ENCODE measurements at places on chromosomes 2 and 18.
A peak's percentile ranks its signal among the peaks of the same experiment; 100 is the strongest.

DNA sequence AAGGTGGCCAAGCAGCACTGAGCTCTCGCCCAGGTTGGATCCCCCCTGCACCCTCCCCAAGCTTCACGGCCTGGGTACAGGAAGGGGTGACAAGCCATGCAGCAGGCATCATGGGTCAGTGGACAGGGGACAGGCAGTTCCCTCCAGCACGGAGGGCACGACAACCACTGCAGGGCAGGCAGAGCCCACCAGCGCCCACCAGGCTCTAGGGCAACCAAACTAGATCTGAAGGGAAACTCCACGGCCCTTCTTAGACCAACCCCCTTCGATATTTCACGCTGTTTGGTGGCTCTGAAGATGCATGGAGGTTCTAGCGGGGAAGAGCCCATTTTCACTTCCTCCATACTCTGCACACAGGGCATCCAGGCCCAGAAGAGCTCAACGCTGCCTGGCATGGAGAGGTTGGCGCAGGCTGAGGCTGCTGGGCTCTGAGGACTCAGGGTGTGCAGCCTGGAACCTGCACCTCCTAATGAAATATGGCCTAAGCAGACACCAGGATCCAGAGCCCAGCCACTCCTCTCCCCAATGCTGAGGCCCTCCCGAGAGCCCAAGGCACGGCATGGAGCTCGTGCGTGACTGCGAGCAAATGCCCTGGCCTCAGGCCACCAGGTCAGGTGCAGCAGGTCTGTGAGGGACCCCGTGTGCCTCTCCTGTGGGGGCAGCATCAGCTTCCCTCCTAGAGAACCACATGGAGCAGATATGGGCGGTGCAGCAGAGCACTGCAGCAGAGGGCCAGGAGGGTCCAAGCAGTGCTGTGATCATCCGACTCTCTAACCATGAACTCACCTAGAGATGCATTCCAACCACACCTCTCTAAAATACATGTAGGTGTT, 8.7 kb upstream of the MTERF4 start:
- DNase-seq = no peak

DNA sequence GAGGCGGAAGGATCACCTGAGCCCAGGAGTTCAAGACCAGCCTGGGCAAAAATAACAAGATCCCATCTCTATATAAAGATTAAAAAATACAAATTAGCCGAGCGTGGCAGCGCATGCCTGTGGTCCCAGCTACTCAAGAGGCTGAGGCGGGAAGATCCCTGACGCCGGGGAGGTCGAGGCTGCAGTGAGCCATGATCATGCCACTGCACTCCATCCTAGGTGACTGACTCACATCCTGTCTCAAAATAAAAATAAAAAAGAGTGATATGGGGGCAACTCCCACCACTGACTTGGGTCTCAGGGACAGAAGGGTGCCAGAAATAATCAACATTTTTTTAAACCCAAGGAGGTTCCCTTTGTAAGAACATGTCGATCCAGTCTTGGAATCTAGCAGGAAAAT, 37.6 kb downstream of the ZNF516 start:
- DNase-seq = no peak

DNA sequence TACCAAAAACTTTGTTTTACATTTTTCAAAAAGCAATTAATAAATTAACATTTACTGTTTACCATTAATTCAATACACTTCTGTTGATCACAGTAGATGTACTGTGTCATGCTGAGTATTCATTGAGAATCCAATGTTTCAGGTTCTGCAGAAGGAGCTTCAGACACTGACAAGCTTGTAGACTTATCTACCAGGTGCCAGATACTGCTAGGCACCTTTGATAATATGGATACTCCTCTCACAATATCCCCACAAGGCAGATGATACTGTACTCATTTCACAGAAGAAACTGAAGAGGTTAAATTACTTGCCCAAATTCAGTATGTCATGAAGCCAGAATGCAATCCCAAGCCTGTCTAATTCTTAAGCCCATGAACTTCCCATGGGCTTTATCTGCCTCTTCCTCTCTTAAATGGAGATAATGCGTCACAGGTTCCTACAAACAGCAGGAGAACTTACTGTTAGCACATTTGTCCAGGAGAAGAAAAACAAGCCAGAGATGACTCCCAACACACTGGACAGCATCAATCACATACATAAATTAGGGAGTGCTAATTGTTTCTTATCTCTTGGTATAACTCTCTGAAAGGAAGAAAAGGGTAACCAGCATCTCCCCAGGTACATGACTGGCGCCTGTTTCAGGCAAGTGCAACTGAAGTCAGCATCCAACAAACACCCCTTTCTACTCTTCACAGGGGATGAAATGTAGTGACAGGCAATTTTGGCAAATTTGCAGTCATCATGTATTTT, 27.4 kb downstream of the ITSN2 start:
- DNase-seq = no peak

DNA sequence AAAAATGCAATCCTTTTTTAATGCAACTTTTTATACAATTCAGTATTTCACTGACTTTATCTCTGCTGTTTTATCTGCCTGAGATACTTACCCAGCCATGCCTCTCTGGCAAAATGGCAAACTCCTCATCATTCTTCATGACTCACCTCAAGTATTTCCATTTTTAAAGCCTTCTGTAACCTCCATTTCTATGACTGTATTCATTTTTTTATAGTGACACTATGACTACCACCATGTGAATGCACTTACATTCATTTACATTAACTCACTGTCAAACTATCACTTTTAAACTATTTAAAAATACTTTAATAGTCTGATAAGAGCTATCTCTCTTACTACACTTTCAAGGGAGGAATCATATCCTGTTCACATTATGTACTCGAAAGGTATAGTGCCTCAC, 99.4 kb upstream of the SCN7A start:
- DNase-seq = no peak

DNA sequence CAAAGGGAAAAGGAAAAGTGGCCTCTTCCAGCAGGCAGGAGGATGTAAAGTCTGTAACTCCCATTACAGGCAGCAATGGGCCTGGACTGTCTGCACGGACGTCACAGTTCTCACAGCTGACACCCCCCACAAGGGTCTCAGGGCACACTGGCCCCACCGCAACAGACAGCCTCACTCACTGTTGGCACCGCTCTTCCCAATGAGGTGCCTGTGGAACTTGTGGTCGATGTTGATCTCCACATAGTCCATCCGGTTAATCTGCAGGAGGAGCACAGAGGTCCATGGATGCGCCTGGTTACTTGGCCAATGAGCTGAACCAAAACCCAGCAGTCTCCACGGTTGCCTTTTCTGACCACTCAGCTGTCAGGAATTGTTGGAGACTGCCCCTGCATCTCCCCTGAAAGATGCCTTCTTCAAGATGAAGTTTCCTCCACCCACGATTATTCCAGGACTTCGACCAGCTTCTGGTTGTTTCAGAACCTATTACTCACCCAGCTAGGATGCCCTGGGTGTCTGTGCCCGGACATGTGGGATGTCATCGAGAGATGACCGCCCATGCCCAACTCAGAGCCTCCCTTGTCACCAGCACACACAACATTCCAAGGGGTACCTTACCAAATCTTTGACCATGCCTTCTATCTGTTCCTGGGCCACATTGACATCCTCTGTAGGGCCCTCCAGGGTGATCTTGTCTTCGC, 62.5 kb downstream of the HDLBP start:
- DNase-seq = peak; percentile 41

GRCh38 chr2:182667315-182667695, 48.8 kb upstream of the DNAJC10 start:
- no peak for DNase-seq

- DNase-seq = no peak
Observed at GRCh38 chr2:119029297-119029696, 87.3 kb downstream of the MARCO start.

DNA sequence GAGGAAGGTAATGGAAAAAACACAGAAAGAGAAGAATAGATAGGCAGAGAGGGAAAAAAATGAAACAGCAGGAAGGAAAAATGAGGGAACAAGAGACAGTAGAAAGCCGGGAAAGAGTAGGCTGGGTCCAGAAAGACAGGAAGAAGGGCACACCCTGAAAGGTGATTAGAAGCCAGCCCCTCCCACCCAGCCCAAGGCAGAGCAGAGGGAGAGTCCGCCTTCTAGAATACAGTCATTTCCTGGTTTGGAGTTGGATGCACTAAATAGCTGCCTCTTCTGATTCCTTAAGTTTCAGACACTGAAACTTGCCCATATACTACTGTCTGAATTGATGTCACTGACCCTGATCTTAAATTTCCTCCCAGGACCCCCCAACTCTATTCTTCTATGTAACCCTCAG, 17.9 kb upstream of the DSG3 start:
- DNase-seq = no peak

DNA sequence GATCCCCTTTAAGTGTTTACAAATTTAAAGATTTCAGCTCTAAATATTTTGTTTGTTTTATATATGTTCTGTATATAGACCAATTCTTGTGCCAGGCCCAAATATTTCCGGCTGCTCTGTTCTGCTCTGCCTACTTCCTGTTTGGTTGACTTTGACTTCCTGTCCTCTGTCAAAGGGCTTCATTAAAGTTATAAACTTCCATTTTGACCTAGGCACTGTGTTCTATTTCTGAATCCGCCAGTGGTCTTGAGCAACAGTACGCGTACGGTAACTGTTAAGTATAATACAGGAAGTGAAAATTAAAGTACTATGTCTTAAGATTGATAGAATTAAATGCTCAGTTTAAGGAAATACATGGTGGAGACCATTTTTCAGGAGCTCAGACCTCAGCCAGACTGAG, 13.5 kb upstream of the REL start:
- peak; percentile 71 for DNase-seq

All from activated effector memory CD4-positive, alpha-beta T cell treated with anti-CD3 and anti-CD28 coated beads, Interleukin-2, amount 50 U/mL, for 16 hours (primary cell).